B cell (primary cell): ENCODE measurements at places on chromosomes 3 and 15. TPM values are rescaled to one million over a fixed set of nuclear protein-coding genes. Genes with fewer than 3 reads are reported as not detected.

DNA sequence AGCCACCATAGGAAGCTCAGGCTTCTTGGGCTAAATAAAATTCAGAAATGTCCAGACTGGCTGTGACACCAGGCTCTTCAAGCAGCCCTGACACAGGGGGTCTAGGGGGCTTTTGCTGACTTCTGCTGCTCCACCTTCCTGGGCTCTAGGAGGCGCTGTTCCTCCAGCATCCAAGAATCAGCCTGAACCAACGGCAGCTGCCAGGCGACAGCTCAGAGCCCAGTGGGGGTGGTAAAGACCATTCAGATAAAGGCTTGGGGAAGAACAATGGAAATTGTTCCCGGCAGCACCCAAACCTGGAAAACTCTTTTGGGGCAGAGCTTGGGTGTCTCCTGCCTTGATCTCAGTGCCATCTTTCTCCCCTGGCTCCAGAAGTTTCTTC is 21.6 kb upstream of the PSTPIP1 start:
- peak; percentile 63 for DNase-seq

DNA sequence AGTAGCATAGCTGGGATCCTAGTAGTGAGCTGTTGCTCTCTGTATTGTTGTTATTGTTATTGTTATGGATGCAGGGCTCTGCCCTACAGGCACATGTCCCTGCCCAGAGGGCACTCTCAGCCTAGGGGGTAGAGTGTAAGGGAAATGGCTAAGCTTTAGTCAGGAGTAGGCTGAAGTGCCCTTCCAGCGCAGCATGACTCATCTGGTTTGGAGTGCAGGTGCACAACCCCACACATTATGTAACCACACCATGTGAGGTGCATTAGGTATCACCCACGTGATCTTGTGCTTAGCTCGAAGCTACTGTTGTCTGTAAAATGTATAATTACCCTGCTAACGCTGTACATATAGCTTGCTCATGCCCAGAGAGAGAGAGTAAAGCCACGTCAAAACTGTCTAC is 48.3 kb upstream of the TIPARP start:
- no peak for DNase-seq

- no peak for DNase-seq
These were observed 239.4 kb upstream of the ZPLD1 start for GRCh38 chr3:102195198-102195948.

Gene PTH1R
- total RNA-seq: not detected in 2 replicates

Gene QARS1
- 252 and 282 TPM in 2 replicates for total RNA-seq

Gene TTLL13
- 0.22 and 0.42 TPM in 2 replicates for total RNA-seq

Gene JMJD7
- total RNA-seq: 41.1 and 43.9 TPM in 2 replicates
